ENCODE measurements at places on chromosomes 13 and 19.

DNA sequence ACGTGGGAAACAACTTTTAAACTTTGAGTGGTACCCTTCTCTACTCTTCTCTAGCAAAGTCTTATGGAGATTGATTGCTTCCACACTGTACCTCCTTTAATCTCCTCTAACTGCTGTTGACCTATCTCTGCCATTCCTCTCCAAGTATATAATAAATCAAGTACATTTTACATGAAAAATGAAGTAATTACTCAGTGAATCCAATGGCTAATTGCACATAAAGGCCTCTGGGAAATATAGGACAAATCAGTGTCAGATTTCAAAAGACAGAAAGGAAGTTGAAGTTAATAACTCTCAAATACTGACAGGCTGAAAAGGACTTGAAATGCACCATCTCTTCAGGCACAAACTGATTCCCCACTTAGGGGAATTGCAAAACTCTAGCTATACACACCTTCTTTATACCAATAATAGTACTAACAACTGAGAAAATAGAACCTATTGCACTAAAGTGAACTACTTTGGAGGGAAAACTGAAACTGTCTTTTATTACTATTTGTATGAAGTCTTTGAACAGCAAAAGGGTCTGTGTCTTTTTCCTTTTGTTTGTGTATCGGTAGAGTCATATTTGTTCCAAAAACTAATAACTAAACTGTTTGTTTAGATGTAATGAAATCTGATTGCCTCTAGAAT, 701.1 kb downstream of the PCDH9 start:
- DNase-seq: no peak

- DNase-seq: peak; percentile 16
Observed at GRCh38 chr19:7512400-7512851, 3.5 kb upstream of the ZNF358 start.

DNA sequence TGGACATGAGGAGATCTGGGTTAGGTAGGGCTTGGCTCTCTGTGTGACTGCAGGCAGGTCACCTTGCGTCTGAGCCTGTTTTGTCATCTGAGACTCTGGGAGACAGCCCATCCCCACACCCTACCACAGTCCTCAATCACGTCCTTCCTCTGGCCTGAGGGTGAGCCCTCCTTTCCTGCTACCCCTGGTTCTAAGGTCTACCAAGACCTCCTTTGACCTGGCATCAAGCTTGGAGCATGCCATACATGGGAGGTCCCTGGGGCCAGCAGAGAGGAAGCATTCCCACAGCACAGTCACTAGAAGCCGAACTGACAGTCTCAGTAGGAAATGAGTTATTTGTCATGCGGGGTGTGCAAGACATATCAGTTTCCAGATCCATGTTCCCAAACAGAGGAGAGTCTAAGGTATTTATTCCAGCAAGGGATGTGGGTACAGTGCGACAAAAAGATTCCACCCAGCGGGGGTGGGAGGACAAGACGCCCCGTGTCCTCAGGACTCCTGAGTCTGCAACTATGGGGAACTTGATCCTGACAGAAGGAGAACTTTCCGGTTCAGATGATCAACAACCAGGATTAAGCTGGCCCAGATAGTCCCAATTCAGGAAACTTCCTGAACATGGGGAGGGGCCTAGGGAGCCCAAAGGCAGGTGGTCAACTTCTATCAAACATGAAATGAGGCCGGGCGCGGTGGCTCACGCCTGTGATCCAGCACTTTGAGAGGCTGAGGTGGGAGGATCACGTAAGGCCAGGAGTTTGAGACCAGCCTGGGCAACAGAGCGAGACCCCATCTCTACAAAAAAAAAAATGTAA, 9.5 kb downstream of the ARRDC2 start:
- no peak for DNase-seq

GRCh38 chr13:99357131-99357596, 50.0 kb upstream of the GPR183 start:
- no peak for DNase-seq

GRCh38 chr13:113367771-113368170, 3.8 kb upstream of the GRTP1 start:
- DNase-seq: no peak

DNA sequence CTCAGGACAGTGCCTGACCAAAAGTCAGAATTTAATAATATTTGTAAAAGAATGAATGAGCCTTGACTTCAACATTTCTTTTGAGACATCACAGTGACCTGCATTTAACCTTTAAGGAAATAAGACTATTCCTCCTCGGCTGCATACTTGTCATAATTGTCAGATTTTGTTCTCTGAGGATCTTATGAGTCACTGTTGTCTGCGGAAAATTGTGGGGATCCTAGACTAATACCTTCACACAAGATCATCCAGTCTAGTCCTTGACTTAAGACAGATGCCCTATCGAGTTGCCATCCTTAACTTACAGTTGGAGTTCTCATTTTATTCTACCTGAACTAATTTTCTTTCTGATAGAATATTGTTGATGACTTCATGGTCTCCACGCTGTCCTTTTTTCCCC, 198.4 kb downstream of the DLEU7 start:
- DNase-seq: no peak

GRCh38 chr19:30228835-30229524, 143.2 kb upstream of the ZNF536 start:
- DNase-seq: no peak

- DNase-seq: peak; percentile 53
Observed at GRCh38 chr19:982567-983170, 1.5 kb upstream of the WDR18 start.

DNA sequence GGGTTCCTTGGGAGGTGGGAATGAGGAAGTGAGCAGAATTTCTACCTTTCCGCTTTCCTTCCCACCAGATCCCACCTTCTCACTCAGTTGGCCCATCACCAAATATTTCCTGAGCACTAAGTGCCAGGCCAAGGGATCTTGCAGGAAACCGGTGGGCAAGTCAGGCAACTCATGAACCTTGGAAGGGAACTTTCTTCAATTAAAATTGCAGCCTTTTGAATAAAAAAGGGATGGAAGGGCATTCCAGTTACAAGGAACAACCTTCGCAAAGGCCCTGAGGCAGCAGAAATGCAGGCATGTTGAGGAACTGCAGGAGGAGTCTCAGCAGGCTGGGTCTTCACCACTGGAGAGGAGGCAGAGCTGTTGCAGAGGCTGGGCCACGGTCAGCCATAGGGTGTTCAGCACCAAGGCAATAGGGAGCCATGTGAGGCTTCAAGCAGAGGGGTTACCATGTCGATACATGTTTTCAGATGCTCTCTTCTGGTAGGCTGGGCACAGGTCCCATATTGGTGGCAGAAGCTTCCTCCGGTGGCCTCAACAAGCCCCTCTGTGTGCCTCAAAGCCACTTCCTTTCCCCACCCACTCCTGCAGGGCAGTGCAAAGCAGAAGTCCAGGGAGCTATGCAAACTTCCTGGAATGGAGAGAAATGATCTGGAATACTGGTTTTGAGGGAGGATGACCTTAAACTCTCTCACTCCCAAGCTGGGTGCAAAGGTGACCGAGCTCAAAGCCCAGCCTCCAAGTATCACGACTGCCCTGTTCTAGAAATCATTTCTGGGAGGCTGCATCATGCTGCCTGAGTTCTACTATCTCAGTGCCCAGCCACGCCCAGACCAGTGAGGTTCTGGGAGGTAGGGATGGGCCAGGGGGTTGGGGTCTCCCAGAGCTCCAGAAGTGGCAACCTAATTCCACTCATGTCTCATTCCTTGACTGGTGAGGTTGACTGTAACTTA, at the start of gene FUT6:
Gene FUT6, minus strand, starts transcription at position 638 of the 953 bp plus-strand sequence. CDS start 7,135 bp downstream, outside the sequence.
- no peak for DNase-seq

DNA sequence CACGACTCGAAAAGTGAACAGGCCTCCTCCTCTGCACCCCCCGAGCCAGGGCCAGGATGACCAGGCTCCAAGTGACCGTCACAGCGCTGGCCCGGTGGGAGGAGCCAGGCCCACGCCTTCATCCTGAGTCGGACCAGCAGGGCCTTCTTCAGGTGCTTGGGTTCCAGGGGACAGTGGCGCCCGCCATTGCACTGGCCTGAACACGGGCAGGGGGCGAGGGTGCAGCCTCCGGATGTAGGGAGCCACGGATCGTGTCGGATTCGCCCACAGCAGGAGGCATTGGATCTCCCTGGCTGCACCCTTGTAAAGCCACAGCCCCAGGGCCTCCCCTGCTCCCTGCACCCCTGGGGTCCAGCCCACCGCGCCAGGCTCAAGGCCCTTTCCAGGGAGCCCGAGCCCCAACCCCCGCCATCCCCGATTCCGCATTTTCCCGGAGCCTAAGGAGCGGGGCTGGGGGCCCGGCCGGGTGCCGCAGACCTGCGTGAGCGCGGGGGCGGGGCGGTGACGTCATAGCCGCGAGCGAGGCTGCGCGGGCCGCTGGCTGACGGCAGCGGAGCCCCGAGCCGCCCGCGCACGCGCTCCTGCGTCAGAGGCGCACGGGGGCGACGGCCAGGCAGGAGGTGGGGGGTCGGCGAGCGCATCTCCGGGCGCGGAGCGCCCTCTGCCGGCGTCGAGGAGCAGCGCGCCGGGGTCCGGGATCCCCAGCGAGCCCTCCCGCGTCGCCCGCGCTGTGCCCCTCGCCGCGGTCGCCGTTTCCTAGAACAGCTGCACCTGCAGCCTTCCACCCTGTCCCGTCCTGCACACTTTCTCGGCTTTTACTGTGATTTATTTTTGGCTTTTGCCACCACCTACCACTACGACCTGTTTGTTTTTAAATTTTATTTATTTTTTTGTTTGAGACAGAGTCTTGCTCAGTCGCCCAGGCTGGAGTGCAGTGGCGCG, 1.5 kb upstream of the ATP5F1D start:
- DNase-seq: peak; percentile 89

GRCh38 chr19:48249502-48250014, 6.2 kb downstream of the CARD8 start:
- DNase-seq: no peak

GRCh38 chr19:55220525-55220924, 8.0 kb downstream of the TMEM86B start:
- no peak for DNase-seq

- DNase-seq: no peak
Observed at GRCh38 chr13:41639955-41640780, 182.8 kb downstream of the RGCC start.
